ENCODE measurements at places on chromosomes 12 and 14. TPM values are rescaled to one million over a fixed set of nuclear protein-coding genes. Genes with fewer than 3 reads are reported as not detected.
A peak's percentile ranks its signal among the peaks of the same experiment; 100 is the strongest.

GRCh38 chr14:93121030-93121834 lies 5.5 kb upstream of the ITPK1 start:
- DNase-seq: no peak

GRCh38 chr12:2347844-2348481 lies 295.2 kb downstream of the CACNA1C start:
- no peak for DNase-seq

The PRH2 gene
- not detected for total RNA-seq

GRCh38 chr14:79094951-79095350 lies 924.8 kb downstream of the NRXN3 start:
- DNase-seq: no peak

GRCh38 chr12:104682790-104683279 lies 226.1 kb downstream of the CHST11 start:
- peak; percentile 58 for DNase-seq

The EPYC gene
- not detected for total RNA-seq

The HOXC10 gene
- total RNA-seq: not detected

GRCh38 chr12:40164034-40164433 lies 58.2 kb upstream of the SLC2A13 start:
- DNase-seq: no peak

DNA sequence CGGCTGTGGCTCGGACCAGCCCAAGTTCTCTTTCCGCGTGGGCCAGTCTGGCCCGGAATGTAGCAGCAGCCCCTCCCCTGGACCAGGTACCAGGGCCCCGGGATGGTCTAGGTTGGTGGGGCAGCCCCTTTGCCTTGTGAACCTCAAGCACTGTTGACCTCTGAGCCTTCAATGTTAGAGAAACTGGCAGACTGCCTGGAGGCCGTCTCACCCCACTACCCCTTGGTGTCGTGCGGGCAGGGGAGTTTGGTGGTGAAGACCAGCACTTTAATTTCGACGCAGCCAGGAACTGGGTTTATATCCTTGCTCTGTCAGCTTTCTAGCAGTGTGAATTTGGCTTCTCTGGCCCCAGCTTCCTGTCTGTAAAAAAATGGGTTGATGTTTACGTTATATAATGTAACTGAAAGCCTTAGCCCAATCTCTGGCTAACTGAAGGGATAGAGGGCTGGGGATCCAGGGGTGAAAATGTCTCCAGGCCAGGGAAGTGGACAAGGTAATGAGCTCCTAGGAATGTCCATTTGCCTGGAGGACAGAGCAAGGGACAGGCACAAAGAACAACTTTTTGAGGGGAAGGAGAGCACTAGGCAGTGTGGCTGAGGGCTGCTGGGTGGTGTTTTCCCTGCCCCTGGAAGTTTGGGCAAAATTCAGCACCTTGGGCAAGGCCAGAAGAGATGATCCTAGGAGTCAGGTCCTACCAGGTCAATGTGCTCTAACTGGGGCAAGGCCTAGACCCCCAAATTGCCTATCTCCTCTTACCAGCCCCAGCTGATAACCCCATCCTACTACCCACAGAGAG lies 11.4 kb downstream of the MCRS1 start:
- no peak for DNase-seq

The MMP14 gene
- 3.1 TPM for total RNA-seq

GRCh38 chr14:86334355-86334754 lies 804.4 kb downstream of the FLRT2 start:
- DNase-seq: no peak

- DNase-seq: no peak
Measured at GRCh38 chr12:27604431-27604830, 80.4 kb downstream of the PPFIBP1 start.

DNA sequence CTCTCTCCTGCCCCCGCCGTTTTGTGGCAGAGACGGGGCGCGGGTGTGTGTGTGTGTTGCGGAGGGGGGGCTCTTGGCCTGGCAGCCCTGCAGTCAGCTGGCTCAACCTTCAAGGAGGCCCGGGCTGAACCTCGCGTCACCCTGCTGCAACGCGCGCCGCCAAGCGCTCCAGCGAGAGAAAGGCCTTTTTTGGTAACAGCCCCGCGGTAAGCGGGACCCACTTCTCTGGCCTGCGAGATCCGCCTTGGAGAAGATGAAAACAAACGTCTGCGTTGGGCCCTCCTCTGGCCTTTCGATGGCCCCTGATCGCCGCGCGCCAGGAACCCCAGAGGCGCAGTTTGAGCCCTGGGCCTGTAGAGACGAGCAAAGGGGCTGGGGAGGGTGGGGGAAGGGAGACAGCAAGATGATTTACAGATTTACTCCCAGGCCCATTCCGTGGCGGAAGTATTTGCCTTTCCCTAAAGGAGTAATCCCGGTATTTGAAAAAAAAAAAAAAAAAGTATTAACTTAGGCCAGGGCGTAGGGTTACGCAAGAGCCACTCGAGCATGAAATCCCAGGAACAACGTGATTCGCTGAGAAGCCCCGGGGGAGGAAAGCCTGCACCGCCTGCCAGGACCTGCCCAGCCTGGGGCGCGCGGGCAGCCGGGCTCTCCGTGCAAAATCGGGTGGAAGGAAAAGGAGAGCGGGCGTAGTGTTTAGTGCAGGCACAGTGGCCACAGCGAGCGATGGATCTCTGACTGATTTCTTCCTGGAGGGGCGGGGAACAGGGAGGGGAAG lies 4.5 kb upstream of the IRF2BPL start:
- DNase-seq: peak; percentile 81
